ENCODE measurements at places on chromosomes 6 and 20. TPM values are rescaled to one million over a fixed set of nuclear protein-coding genes. Genes with fewer than 3 reads are reported as not detected.

DNA sequence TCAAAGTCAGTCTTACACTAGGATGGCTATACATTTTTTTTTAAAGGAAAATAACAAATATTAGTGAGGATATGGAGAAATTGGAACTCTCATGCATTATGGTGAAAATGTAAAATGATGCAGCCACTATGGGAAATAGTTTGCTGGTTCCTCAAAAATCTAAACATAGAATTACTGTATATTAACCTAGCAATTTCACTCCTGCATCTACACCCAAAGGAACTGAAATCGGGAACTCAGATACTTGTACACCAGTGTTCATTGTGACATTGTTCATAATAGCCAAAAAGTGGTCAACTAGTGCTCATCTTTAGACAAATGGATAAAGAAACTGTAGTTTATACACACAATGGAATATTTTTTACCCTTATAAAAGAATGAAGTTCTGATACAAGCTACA is 110.7 kb downstream of the UTRN start:
- no peak overlapping the region for H3K27ac ChIP-seq
- H3K36me3 ChIP-seq, result peaks cover 11% of the 10 kb centered on the region
- no peaks in the 10 kb centered on the region for H3K4me1 ChIP-seq
- no peak for DNase-seq

HLA-DRB5 gene
- 174 TPM for total RNA-seq

GRCh38 chr6:120363429-120363828 is 970.9 kb downstream of the TBC1D32 start:
- no peaks in the 10 kb centered on the region for H3K36me3 ChIP-seq
- H3K27me3 ChIP-seq, result no peaks in the 10 kb centered on the region
- no peak overlapping the region for H3K27ac ChIP-seq
- H3K4me1 ChIP-seq, result no peaks in the 10 kb centered on the region
- H3K4me3 ChIP-seq, result no peak overlapping the region
- DNase-seq, result no peak

GRCh38 chr6:21628160-21628559 is 34.6 kb downstream of the SOX4 start:
- no peaks in the 10 kb centered on the region for H3K27me3 ChIP-seq
- H3K4me1 ChIP-seq, result no peaks in the 10 kb centered on the region
- H3K27ac ChIP-seq, result no peak overlapping the region
- no peak overlapping the region for H3K4me3 ChIP-seq
- no peak for DNase-seq

DNA sequence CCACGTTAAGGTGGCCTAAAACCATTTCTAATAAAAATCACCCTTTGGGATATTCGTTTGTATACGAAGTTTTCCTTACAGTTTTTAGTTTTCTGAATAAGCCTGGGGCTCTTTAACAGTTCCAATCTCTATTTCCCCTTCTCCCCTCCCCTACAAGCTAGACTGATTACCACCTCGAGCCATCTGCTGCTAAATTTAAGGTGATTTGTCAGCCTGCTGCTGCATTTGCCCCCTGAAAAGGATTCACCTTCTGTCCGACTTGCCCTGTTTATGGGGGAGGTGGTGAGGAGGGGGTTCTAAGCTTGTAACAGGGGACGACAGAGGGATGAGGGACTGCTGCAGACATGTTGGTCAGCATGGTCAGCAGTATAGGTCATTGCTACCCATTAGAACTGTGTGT is 146.3 kb downstream of the JARID2 start:
- no peaks in the 10 kb centered on the region for H3K27me3 ChIP-seq
- no peak overlapping the region for H3K4me3 ChIP-seq
- no peak for DNase-seq
- peaks cover 36% of the 10 kb centered on the region for H3K4me1 ChIP-seq

DNA sequence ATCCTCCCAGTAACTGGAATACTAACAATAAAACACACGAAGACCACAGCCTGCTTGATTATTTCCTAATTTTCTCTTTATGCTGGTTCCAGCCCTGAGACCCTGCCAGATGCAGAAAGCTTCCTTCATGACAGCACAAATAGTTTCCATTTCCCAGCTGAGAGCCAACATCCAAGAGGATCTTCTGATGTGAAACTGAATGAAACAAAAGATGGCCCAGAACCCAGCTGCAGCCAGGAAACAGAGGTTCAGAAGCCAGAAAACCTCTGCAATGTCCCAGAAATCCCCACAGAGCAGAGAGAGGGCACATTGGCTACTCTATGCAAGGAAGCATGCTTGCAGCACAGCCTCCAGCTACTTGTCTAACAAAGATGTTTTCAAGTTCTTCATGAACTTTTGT is 61.8 kb upstream of the PLEKHG1 start:
- H3K4me3 ChIP-seq, result no peak overlapping the region
- no peaks in the 10 kb centered on the region for H3K4me1 ChIP-seq
- H3K27ac ChIP-seq, result no peak overlapping the region
- H3K27me3 ChIP-seq, result no peaks in the 10 kb centered on the region
- no peak for DNase-seq
- no peaks in the 10 kb centered on the region for H3K36me3 ChIP-seq

DNA sequence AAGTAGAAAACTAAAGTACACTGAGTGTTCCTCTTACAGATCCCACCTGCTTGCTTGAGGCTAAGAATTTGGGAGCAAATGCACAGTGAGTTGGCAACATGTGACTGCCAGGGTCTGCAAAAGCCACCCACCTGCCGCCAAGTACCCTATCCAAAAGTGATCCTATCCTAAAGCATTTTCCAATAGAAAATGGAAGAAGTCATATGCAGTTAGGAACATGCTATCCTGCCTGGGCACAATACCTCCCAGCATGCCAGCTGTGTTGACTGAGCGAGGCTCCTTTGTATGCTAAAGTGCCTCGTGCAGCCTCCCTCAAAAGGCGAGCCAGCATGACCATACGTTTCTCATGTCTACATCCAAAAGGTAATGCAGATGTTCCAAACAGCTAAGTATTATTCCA is 52.7 kb downstream of the TRAF3IP2 start:
- peaks cover under 1% of the 10 kb centered on the region for H3K36me3 ChIP-seq
- no peaks in the 10 kb centered on the region for H3K27me3 ChIP-seq
- no peak overlapping the region for H3K4me3 ChIP-seq
- no peaks in the 10 kb centered on the region for H3K4me1 ChIP-seq
- no peak overlapping the region for H3K27ac ChIP-seq
- DNase-seq, result no peak
